ENCODE measurements at places on chromosomes 13 and 19. TPM values are rescaled to one million over a fixed set of nuclear protein-coding genes. Genes with fewer than 3 reads are reported as not detected.

The CHST8 gene
- 0.23 TPM for polyA plus RNA-seq

- no peak for DNase-seq
These were observed 11.8 kb downstream of the IFNL1 start for GRCh38 chr19:39307822-39308530.

The XAB2 gene
- 29.7 TPM for polyA plus RNA-seq

GRCh38 chr19:42474743-42475142, 32.0 kb upstream of the CXCL17 start:
- no peak for DNase-seq

DNA sequence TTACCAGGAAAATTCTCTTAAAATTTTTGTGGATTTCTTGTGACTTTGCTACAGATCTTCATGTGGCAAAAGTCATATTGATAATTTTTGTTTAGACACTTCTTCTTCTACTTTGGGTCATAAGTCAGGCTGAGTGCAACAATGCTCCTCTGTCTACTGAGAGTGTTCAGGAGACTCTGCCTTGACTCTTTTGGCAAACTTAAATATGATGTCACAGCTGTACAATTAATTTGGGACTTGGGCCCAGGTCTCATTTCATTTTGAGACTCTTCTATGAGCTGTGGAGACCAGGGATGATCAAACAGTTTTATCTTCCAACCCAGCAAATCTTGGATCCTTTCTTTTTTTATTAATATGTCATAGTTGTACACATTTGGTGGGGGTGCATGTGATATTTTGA, 19.7 kb upstream of the IPO5 start:
- no peak for DNase-seq

GRCh38 chr19:17997969-17998826, 9.8 kb upstream of the ARRDC2 start:
- peak; percentile 57 for DNase-seq

DNA sequence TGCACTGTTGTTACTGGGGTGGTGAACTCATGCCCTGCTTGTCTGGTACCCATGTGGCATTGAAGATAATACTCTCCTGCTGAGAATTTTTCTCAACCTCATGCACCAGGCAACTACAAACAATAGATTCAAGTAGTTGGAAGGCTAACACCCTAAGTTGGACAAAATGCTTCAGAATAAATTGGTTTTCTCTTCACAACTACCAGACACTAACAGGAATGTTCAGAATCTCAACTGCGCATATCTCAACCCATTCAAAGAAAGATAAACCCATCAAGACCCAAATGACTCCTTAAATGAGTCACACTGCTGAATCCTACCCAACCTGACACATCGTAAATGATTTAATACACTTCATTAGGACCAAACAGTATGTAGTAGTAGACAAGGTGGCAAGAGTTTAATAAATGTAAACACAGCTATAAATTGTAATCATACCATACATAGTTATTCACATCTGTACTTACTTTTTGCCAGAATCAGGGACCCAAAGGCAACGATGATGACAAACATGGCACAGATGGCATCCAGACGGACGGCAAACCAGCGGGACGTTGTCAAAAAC, 227.4 kb downstream of the ABCC4 start:
- no peak for DNase-seq

The SLC25A41 gene
- polyA plus RNA-seq = 0.43 TPM
